Activated CD4-positive, alpha-beta T cell treated with anti-CD3 and anti-CD28 coated beads for 1 hour (primary cell): ENCODE measurements at places on chromosomes 12 and 14.

DNA sequence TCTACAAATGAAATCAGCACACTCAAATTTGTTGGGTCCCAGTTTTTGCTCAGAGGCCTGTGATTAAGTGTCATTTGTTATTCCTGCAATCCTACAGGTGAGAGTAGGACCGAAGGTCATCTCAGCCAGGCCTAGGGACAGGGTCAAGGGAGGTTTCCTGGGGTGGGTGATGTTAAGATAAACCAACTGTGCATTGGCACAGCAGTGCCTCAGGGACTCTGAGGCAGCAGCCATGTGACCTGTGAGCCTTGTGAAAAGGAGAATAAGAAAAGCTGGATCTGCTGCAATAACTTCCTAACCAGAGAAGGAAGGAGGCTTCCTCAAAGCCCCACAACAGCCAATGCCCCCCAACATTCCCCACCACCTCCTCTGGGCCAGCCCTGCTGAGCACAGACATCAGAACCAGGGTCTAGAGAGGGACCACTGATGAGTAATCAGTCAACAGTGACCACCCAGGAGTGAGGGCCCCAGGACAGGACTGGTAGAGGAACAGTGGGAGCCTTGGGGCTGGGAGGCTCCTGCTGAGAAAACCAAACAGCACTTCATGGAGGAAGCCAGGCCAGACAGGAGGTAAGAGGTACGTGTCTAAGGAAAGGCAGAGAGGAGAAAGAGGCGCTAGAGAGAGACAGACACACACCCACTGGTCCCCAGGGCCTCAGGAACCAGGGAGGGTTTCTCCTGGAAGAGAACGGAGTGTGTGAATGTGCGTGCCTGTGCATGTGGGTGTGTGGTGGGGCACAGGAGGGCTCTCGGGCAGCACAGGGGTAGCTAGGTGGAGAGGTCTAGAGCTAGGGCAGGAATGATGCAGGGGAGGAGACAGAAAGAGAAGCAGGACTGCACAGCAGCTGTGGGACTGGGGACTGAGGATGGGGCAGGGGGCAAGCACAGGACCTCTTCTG, 82.4 kb downstream of the ITPK1 start:
- DNase-seq = no peak

- peak; percentile 91 for DNase-seq
These were observed 66.7 kb downstream of the IRF2BPL start for GRCh38 chr14:76961631-76962302.

GRCh38 chr14:98926146-98926545, 345.9 kb downstream of the BCL11B start:
- peak; percentile 26 for DNase-seq

GRCh38 chr14:55545779-55546178, 34.2 kb upstream of the KTN1 start:
- DNase-seq = no peak

DNA sequence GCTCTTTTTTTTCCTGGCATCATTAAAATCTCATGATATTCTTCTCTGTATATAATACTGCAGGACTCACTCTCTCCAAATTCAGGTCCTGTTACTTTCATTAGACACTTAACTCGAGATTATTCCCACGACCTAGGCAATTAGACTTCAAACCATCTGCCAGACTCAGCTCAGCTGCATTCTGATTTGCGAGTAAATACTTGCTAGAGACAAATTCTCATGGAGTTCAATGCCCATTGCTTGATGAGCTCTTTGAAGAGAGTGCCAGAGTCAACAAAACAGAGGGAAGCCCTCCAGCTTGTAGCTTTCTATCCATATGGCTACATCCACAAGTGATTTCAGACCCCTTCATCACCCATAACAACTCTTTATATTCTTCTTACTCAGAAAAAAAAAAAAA, 88.3 kb downstream of the GTF2A1 start:
- DNase-seq = no peak

DNA sequence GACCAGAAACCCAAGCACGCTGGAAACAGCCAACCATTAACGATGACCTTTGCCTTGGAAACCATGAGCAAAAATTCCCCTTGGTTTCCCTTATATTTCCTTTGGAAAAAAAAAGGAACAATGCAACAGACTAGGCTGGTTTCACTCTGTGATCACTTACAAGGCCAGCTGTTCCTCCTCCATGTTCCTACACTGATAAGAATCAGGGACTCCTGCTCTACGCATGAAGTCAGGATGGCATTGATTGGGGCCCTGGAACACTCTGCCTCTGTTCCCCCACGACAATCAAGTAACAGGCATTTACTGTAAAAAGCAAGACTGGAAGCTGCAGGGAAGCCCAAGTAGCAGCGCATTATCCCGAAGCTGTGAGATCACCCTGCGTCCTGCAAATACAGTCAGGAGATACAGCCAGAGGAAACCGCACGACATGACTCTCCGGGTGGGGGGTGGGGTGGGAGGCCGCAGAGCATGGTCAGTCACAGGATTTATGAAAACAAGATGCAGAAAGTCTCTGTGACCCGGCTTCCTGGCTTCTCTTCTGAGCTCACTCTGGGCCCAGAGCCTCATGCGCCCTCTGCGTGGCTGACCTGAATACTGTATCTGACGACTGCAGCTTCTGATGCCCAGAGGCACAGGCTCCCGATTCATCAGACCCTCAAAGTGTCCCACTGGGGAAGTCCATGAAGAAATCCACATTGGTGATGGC, 31.1 kb downstream of the SSH1 start:
- DNase-seq = no peak

DNA sequence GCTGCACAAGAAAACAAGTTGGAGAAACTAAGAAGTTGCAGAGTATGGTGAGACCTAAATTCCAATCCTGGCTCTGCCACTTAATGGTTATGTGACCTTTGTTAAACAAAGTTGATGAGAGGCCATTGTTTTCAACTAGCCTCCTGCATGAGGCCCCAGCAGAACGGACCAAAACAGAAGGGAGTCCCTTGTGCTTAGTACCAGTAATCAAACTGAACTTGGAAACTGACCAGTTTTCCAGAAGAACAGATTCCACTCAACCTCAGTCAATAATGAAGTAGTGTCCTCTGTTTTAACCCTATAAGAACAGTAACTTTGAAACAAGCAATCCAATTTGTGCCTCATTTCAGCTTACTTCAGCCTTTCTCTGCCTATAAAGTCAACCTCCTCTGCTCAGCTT, 69.9 kb downstream of the C12orf56 start:
- no peak for DNase-seq

DNA sequence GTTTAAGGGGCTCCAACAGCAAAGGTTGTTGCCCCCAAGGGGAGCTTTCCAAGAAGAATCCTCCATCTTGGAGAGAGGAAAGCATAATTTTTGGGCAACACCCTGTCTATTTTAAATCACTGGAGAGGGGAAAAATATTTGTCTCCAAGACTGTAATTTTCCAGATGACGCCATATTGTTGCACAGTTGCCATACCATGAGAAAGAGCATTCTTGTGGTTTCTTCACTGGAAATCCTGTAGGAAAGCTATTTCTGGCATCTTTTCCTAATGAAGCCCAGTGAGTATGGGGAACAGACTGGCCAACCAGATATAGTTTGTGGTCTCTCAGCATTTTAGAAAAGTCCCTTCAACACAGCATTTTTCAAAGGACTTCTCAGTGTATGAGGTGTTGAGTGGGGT, 88.1 kb upstream of the MANSC4 start:
- DNase-seq = no peak

GRCh38 chr12:32839828-32840227, 56.7 kb downstream of the PKP2 start:
- no peak for DNase-seq

DNA sequence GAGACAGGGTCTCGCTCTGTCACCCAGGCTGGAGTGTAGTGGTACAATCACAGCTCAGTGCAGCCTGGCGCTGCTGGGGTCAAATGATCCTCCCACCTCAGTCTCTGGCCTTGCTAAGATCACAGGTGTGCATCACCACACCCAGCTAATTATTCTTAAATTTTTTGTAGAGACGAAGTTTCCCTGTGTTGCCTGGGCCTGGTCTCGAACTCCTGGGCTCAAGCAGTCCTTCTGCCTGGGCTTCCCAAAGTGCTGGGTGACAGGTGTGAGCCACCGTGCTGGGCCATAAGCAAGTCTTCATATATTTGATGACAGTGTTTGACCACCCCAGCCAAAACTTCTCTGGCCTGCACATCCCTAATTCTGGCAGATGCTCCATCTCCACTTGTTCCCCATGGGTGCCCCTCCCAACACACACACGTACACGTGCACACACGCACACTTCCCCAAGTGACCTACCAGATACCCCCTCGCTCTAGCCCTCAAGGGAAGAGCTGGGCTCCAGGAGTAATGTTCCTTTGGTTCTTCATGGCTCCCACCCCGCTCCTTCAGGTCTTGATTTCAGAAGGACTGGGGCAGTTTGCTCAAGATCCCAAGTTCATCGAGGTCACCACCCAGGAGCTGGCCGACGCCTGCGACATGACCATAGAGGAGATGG, 104.3 kb upstream of the FKBP4 start:
- DNase-seq = no peak

- no peak for DNase-seq
These were observed 21.0 kb upstream of the ABCC9 start for GRCh38 chr12:21962236-21962635.

DNA sequence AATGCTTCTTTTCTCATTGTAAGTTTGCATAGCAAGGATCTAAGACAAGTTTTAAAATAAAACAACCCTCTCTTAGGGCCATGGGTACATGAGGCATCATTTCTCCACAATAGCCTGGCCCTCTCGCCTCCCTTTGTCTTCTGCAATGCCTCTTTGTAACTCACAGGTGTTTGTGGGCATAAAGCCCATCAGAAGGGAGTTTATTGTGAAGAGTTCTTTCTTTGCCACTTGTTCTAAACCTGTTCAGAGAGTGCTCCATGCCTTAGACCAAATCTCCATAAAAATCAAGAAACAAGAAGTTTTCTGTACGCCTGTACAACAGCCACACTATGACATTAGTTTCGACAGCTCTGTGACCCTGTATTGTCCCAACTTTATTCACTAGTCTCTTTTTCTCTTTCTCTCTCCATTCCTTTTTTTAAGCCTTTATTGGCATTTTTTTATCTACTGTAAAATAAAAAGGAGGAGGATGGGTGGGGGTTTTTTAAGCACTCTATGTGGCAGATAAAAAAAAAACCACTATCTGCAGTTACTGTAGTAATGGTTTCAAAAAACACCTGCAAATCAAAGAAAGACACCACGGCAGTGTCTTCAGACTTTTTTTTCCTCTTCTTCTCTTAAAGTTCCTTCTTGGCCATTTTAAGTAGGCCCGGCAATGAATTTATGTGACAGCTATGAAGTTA, 1.6 kb downstream of the C12orf42 start:
- no peak for DNase-seq

- DNase-seq = no peak
These were observed 27.1 kb upstream of the RNU6-8 start for GRCh38 chr14:32230181-32230580.

- DNase-seq = no peak
These were observed 633 bp downstream of the TC2N start for GRCh38 chr14:91866511-91867295.

DNA sequence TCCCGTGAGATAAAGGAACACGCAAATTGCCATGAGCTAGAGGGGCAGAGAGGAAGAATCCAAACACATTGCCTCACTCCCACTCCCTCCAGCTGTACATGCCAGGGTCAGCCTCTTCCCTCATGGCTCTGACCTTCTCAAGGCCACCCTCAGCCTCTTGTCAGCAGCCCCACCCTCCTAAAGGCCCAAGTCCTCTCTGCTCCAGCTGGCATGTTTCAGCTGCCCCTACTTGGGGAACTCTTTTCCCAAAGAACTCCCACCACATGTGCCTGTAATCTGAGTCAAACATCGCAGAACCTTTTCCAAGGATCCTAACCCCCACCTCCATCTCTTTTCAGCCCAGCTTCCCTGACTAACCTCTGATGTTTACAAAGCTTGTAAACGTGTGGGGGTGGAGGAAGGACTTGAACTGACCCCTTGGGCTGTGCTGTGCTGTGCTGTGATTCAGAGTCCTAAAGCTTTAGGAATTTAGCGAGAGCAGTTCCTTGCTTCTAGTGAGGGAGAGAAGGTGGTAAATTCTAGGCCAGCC, 7.3 kb upstream of the CACNB3 start:
- DNase-seq = no peak

DNA sequence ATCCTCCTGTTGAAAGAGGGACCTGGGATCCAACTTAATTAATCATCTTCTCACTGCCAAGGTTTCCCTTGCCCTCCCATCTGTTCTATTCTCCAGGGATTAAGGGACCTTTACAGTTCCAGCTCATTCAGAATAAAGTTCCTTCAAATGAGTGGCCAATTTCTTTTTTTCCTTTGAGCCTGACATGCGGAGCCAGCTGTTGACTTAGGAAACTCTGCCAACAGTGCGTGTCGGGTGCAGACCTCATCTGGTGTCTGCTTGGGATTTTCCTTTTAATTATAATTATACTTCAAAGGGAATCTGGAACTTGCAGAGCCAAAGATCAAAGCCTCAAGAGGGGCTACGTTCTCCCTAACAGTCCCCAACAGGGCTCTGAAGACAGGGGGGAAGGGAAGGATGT, 64.8 kb downstream of the CCDC60 start:
- no peak for DNase-seq

GRCh38 chr14:60662982-60663381, 13.7 kb upstream of the SIX1 start:
- DNase-seq = no peak

DNA sequence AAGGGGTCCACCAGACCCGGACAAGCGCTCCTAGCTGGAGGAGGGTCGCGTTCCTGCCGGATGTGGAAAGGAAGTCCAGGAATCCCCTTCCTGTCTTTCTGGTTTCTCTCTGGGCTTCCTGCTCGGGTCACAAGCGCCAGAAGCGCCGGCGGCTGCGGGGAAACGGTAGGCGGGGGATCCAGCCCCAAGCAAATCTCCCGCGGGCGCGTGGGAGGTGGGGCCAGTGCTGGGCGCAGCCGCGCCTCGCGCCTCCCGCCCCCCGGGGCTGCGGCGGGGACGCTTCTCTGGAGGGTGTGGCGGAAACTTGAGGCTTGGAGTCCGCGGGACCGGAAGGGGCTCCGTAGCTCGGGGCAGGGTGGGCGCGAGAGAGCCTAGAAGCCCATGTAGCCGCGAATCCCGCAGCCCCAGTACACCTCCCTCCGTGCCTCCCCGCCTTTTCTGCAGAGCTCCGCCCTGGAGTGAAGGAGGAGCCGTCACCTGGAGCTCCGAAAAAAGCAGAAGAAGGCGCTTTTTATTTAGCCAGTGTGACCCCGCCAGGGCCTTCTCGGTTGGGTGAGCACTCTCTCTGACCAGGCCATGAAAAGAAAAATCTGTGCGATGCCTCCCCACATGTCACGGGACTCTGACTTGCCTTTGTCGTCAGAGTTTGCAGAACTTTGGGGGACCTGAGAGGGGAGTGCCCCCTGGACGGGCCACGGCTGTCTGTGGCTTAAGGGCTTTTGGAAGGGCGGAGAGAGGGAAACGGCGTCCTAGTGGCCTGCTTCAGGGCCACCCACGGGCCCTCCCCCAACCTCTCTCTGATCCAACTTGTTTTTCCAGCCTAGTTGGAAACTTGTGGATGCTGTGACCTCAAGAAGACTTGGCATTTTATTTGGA, 21.4 kb upstream of the CLEC2D start:
- peak; percentile 73 for DNase-seq

- no peak for DNase-seq
These were observed 51.2 kb downstream of the DRAM1 start for GRCh38 chr12:101928556-101928955.

DNA sequence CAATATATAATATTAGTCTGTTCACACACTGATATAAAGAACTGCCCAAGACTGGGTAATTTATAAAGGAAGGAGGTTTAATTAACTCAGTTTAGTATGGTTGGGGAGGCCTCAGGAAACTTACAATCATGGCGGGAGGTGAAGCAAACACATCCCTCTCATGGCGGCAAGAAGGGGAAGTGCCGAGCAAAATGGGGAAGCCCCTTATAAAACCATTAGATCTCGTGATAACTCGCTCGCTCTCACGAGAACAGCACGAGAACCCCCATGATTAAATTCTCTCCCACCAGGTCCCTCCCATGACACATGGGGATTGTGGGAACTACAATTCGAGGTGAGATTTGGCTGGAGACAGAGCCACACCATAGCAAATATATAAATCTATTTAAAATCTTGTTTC, 269.8 kb downstream of the ATP23 start:
- DNase-seq = no peak
